ENCODE measurements at places on chromosomes 1 and 21.

DNA sequence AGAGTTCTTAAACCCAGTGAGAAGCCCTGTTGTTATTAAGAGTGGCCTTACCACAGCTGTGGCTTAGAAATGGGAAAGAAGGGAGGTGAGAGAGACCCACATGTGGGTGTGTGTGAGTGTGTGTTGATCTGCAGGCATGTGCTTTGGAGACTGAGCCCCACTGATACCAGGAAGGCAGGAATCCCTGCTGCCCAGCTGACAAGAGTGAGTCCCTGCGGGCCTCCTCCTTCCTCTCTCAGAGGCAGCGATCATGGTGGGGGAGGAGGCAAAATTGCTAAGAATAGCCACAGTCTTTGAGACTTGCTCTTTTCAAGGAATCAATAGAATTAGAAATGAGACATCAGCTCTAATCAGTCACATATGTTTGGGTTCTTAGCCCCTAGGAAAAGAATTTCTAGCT is 87.0 kb upstream of the WARS2 start:
- no peak for DNase-seq

DNA sequence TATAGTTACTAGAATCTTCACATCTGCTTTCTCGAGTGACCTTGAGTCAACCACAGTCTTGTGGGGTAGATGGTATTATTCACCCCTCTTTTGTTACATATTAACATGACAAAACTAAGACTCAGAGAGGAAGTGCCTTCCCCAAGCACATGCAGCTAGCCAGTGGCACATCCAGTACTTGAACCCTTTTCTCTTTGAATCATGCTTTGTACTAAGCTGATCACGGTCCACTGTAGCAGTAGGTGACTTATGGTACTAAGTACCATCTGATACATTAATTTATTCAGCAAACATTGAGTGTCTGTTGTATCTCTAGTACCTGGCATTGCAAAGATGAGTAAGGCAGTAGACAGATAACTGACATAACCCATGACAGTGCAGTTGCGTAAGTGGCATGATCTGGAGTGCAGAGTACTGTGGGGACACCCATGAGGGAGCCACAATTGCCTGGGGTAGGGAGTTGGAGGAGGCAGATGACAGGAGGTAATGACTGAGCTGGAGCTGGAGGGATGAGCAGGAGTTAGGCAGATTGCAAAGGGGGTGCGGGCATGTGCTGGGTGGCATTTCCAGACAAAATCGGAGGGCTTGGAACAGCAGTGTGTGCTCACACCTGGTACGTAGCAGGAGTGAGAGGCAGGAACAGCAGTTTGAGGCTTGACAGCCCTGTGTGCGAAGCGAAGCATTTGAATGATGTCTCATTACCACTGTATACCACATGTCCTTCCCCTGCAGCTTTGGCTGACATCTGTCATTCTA is 29.8 kb downstream of the UCK2 start:
- no peak for DNase-seq

DNA sequence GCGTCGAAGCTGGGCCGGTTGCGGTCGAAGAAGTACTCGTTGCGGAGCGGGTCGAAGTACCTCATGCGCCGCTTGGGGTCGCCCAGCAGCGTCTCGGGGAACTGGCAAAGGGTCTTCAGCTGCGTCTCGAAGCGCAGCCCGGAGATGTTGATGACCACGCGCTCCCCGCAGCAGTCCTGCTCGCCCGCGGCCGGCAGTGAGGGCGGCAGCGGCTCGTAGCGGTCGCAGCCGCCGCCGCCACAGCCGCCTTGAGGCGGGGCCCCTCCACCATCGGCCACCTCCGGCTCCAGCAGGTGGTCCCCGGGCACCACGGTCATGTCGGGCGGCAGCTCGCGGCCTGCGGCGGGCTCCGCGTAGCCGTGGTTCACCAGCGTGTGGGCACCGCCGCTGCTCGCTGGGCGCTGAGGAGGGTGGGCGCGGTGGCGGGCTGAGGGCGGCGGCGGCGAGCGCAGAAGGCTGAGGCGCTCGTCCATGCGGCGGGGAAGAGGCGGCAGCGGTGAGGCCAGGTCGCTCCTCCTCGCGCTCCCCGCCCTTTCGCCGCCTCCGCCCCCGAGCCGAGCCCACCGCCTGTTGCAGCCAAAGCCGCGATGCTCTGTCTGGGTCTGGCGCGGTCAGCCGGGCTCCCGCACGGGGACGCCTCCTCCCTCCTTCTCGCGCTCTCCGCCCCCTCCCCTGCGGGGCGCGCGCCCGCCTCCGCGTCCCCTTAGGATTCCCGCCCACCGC is at the start of gene KCNA3:
KCNA3 (minus strand) TSS at position 604 of the 723 bp plus-strand sequence; CDS start at position 473, 131 bp downstream.
- DNase-seq: peak; percentile 80

DNA sequence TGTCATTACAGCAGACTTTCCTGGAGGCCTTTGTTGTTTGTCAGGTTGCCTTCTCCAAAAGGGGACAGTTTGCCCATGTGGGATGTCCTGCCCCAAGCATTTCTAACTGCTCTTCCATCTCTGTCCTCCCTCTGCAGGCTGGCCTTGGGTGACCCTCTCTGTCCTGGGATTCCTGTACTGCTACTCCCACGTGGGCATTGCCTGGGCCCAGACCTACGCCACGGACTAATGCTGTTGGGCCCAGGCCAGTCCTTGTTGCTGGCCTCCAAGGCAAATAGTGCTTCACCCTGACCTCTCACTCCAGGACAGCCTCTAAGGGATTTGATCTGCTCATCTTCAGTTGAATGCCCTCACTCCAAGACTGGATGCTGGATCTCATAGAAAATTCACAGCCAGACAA is 345.4 kb downstream of the HHAT start:
- DNase-seq: no peak

- DNase-seq: no peak
Measured at GRCh38 chr1:179910934-179911333, 28.8 kb downstream of the TOR1AIP1 start.
